Epithelial cell of alveolus of lung (primary cell): ENCODE measurements at places on chromosomes 2 and 18. TPM values are rescaled to one million over a fixed set of nuclear protein-coding genes. Genes with fewer than 3 reads are reported as not detected.

COBLL1 gene
- 0.56 and 4.3 TPM in 2 replicates for total RNA-seq

TSPYL6 gene
- total RNA-seq = not detected in 2 replicates

SCN9A gene
- total RNA-seq = 1.0 and 15.6 TPM in 2 replicates

TIGD1 gene
- 1.9 and 5.2 TPM in 2 replicates for total RNA-seq

TMEM247 gene
- not detected in 2 replicates for total RNA-seq

MZT2A gene
- total RNA-seq = 202 and 219 TPM in 2 replicates

PSMA8 gene
- total RNA-seq = not detected in 2 replicates

SCTR gene
- total RNA-seq = not detected in 2 replicates

ELOA2 gene
- not detected in 2 replicates for total RNA-seq

SERPINB12 gene
- total RNA-seq = not detected in 2 replicates
